ENCODE measurements at places on chromosomes 4 and X.

DNA sequence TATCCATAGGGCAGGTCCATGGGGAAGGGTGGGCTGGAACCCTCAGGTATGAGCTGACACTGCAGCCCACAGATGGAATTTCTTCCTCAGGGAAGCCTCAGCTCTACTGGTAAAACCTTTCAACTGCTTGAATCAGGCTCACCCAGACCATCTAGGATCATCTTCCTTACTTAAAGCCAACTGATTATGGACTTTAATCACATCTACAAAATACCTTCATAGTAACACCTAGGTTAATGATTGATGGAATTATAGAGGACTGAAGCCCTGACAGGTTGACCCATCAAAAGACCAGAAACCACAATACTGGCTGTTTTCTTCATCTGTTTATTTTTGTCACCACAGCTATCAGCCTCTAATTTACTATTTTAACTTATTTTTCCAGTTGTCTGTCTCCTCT is 188.9 kb upstream of the BOD1L1 start:
- no peak for DNase-seq

DNA sequence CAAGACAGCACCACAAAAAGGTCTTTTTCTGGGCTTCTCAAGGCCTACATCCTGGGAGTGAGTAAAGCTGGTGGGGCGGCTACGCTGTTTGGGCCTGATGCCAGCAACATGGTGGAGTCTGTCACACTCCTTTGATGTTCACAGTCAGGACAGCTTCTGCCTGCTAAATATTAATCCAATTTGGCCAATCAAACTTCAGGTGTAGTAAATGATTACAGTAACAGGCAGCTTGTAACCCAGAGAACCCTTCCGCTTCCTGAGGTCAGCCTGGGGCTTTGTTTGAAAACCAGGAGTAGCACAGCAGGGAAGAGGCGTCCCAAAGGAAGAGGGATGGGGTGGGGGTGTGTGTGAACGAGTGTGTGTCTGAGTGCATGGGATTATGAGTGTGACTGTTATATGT is 220.4 kb downstream of the MAML3 start:
- no peak for DNase-seq

DNA sequence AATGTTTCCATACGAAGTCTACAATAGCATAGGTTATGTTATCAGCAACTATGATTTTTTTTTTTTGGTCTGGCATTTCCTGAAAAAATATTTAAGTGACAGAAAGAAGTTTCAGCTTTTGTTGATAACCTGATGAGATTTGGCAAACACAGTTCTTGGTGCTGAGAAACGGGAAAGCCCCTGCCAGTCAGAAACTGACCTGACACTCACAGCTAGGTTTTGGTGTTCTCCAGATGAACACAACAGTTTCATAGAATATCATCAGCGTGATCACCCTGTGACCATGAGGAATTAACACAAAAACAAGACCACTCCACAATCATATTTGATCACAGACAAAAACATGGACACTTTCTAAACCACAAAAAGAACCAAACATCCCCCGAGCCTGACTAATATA is 152.5 kb upstream of the DCAF8L1 start:
- no peak for DNase-seq

DNA sequence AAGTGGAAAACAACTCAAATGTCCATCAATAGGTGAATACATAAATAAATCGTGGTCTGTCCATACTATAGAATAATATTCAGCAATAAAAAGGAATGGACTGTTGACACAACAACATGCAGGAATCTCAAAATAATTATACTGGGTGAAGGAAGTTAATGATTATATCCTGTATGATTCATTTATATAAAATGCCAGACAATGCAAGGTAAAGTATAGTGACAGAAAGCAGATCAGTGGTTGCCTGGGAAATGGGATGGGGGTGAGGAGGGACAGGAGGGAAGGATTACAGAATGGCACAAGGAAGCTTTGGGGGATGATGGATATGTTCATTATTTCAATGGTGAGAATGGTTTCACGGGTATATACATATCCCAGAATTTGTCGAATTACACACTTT is 12.3 kb downstream of the PYURF start:
- DNase-seq: no peak

Data from activated naive CD4-positive, alpha-beta T cell treated with Interleukin-2 at 50 U/mL for 16 hours (primary cell).